CD4-positive, alpha-beta T cell (primary cell): ENCODE measurements at places on chromosomes 1 and 21.

DNA sequence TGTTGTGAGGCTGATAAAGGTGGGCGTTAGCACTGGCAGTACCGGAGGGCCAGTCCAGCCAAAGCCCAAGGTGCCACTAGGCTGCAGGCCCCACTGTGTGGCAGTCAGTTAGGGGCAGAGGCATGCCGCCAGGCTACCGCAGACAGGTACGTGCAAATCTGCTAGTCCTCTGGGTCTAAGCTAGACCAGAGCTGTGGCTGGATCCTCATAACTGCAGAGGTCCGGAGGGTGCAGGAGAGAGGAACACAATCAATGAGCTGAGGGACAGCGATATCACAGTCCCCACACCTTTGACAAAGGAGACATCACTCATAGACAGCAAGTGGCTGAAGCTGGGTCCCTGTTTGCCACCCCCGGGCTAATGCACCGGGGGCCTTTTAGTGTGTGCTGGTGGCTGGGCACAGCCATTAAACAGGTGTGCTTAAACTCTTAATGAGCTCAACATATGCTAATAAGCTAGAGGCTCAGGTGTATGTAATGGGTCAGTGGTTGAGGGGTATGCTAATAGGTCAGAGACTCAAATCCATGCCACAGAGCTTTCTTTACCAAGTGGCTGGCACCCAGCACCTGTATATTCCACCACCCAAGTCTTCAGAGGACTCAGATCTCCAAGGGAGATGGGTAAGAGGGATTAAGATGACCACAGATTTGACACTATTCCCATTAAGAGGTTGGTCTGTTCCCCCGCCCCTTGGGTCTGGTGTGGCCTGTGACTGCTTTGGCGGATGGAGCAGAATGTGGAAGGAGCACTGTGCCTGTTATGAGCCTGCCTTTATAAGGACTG is 82.0 kb downstream of the GLIS1 start:
- no peak for DNase-seq

GRCh38 chr1:197976368-197976767 is 59.2 kb downstream of the LHX9 start:
- no peak for DNase-seq

DNA sequence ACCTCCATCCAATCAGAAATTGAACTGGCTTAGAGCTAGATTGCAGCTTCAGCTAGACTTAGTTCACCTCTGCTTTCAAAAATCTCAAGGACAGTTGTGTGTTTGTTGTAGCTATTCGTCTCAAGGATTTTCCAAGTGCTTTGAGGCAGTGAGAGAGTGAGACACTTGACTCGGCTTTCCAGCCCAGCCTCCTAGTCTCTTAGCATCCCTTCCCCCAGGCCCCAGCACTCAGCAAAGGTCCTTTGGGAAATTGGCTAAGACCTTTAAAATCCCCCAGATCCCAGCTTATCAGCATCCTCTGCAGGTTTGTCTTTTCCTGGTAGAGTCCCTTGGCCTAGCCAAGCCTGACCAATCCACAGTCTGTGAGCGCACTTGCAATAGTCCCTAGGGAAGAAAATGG is 47.9 kb upstream of the PROX1 start:
- DNase-seq, result no peak

GRCh38 chr21:39111931-39112550 is 71.2 kb downstream of the PSMG1 start:
- DNase-seq, result no peak

DNA sequence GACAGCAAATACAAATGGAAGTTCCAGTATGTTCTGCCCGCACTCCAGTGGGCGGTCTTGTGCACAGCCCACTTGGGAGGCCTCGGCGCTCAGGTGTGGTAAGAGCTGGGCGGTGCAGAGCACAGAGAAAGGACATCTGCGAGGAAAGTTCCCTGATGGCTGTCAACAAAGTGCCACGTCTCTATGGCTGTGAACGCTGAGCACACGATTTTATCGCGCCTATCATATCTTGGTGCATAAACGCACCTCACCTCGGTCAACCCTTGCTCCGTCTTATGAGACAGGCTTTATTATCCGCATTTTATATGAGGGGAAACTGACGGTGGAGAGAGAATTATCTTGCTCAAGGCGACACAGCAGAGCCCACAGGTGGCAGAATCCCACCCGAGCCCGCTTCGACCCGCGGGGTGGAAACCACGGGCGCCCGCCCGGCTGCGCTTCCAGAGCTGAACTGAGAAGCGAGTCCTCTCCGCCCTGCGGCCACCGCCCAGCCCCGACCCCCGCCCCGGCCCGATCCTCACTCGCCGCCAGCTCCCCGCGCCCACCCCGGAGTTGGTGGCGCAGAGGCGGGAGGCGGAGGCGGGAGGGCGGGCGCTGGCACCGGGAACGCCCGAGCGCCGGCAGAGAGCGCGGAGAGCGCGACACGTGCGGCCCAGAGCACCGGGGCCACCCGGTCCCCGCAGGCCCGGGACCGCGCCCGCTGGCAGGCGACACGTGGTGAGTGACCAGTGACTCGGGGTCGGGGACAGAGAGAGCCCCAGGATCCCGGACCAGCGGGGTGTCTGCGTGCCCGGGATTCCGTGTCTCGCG is at the start of gene IL12RB2:
TSS of gene IL12RB2 (plus strand) at position 623 of the 810 bp plus-strand sequence. CDS start 12,496 bp downstream, outside the sequence.
- DNase-seq, result no peak

GRCh38 chr1:110756506-110756905 is 81.8 kb upstream of the KCNA3 start:
- DNase-seq, result no peak

- no peak for DNase-seq
Observed at GRCh38 chr1:100265562-100265930, 470 bp upstream of the RTCA start.

- DNase-seq, result no peak
Observed at GRCh38 chr1:59116920-59117542, 179.9 kb upstream of the FGGY start.

DNA sequence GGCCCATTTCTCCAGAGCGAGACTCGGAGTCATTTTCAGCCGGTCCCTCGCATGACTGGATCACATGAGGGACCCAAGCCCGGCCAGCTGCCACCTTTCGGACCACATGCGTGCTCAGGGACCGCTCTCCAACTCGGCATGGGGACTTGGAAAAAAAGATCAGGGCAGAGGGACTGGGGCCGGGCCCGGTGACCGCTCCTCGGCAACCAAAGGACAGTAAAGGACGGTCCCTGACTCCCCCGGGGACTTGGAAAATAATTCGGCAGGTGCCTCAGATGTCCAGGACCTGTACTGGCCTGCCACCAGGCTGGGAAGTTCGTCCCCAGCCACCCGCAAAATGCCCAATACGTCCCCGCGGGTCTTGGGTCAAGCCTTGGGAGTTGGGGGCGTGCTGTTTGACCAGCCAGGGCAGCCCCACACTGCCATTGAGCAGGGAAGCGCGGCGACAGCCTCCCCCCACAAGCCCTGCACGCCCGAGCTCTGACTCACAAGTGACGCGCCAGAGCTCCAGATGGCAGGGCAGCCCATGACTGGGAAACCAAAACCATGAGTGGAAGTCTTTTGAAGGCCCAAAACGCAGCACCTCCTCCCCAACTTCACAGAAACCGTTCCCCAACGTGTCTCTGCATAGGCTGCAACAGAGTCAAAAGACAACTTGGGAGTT is 134.5 kb downstream of the LIPI start:
- DNase-seq, result no peak

GRCh38 chr1:118659646-118660045 is 328.5 kb downstream of the TBX15 start:
- DNase-seq, result no peak

DNA sequence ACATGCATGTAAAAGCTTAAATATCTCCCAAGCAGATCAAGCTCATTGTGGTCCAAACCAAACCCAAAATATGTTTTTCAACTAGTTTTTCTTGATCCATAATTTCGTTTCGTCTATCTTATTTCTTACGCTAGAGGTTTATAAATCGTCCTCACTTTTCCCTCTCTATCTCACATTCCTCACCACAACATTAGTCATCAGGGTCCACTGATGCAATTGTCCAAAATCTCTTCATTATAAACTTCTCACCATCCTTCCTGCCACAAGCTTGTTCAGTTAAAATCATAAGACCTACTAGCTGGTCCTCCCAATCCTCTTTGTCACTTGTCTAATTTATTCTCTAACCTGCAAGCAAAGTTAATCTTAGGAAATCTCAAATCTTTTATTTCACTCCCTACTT is 173.0 kb upstream of the PALMD start:
- no peak for DNase-seq

DNA sequence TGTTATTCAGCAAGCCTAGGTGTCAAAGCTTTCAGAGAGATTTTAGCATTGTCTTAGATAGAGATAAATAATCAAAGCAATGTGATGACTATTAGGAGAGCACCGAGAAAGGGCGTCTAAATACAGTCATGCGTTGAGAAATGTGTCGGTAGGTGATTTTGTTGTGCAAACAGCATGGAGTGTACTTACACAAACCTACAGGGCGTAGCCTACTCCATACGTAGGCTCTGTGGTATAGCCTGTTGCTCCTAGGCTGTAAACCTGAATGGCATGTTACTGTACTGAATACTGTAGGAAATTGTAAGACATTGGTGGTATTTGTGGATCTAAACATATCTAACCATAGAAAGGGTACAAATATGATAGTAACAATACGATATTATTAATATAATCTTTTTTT is 31.8 kb downstream of the KIF1B start:
- DNase-seq, result no peak

DNA sequence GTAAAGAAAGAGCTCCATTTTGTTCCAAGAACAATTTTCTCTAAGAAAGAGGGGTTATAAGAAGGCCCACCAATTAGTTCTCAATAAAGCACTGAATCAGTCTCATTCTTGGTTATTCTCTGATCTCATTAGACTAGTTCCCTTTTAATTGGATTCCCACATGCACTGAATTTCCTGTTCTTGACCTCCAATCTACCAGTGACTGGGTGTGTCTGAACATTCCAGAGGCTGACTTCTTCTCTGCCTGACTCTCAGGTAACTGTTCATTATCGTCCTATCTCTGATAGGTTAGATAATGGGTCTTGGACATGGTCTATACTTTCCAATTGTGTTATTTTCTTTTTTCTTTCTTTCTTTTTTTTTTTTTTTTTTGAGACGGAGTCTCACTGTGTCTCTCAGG is 22.7 kb downstream of the PTGS2 start:
- no peak for DNase-seq

DNA sequence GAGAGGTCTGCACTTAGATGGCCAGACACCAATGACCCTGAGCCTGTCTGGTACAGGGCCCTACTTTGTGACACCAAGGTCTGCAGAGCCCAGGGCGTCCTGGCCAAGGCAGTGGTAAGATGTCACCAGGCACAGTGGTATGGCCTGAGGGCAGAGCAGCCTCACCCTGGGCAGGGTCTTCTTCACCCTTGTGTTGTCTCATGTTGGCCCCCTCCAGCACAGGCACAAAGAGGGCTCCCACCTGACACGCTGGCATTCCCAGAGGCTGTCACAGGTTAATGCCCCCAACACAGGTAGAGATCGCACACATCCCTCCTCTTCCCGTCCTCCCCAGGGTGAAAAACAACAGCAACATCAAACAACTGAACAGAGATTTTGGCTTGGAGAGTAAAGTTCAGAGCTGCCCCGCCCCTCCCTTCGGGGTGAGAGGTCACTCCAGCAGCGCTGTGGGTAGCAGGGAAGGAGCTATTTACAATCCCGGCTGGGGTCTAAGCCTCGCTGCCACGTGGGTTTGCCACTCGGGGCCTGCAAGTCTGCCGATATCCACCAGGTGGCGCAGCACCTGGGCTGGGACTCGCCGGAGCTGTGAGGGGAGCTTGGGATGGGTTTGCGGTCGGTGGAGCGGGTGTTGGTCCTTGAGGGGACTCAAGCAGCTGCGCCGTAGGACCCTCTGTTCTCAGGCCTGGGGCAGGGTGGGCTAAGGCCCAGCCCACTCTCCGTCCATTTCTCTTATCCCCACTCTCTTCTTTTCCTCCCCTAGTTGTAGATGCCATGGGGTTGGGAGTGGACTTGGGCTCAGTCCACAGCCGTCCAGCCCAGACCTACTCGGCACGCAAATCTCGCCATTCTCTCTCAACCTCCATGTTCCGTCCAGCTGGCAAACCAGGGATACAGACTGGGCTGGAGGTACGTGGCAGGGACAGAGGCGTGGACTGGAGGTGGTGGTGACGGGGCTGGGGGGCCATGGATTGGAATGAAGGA is 12.7 kb downstream of the EFNA3 start:
- peak; percentile 76 for DNase-seq

DNA sequence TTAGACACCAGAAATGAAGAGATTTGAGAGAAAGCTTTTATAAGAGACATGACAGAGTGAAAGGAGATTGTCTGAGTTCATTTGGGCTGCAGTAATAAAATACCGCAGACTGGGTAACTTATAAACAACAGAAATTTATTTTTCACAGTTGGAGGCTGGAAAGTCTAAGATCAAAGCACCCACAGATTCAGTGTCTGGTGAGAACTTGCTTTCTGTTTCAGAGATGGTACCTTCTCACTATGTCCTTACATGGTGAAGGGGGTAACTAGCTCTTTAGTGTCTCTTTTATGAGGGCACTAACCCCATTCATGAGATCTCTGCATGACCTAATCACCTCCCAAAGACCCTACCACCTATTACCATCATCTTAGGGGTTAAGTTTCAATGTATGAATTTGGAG is 30.9 kb upstream of the FCRL4 start:
- no peak for DNase-seq

DNA sequence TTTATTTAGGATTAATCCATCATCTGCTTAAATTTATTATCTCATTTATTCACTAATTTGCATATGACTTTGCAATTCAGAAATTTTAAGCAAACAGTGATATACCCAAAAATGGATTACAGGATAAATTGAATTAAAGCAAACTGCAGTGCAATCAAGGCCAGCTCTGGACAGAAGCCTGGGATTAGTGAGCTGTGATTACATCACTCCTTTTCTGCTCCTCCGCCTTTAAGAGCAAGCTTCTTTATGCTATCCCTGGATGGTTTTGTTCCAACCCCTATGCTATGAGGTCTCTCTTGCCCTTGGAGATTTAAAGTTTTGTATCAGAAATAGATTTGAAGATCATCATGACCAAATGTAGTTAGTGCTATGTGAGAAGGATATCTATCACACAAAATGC is 32.6 kb downstream of the GPR52 start:
- DNase-seq, result no peak

GRCh38 chr1:119093721-119094120 is 46.7 kb downstream of the WARS2 start:
- DNase-seq, result no peak

- DNase-seq, result no peak
Observed at GRCh38 chr1:168920456-168921094, 185.9 kb upstream of the ATP1B1 start.
